ENCODE measurements at places on chromosomes 7 and 10.

DNA sequence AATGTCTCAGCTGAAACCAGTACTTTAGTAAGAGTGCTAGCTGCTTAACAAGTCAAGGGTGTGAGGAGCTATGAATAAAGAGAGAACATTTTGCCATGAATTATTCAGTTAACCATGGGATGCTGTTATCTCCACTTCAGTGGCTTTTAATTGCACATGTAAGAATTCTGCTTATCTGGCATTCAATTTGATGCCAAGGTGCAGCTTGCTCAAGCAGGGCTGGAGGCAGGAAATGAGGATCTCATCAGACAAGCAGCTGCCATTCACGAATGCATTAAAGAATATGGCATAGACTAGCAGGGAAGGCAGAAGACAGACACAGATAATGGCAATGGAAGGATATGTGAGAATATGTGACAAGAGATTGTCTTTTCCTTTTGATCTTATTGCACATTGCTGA is 697.8 kb downstream of the NRG3 start:
- no peak for DNase-seq

GRCh38 chr10:54614072-54614471 is 187.0 kb downstream of the PCDH15 start:
- no peak for DNase-seq

- DNase-seq = no peak
Observed at GRCh38 chr10:132370426-132371340, 26.3 kb upstream of the PWWP2B start.

DNA sequence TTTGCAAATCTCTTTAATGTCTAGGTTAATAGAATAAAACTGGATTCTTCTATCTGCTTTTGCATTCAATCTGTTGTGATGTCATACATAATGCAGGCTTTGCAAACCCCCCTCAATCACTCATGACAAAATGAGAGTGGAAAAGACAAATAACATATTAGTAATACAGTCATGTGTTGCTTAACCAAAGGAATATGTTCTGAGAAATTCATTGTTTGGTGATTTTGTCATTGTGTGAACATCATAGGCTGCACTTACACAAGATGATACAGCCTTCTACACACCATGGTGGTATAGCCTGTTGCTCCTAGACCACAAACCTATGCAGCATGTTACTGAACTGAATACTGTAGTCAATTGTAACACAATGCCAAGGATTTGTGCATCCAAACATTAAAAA is 87.3 kb upstream of the SEC61G start:
- no peak for DNase-seq

- DNase-seq = no peak
Observed at GRCh38 chr10:101545898-101546297, 42.2 kb downstream of the POLL start.

DNA sequence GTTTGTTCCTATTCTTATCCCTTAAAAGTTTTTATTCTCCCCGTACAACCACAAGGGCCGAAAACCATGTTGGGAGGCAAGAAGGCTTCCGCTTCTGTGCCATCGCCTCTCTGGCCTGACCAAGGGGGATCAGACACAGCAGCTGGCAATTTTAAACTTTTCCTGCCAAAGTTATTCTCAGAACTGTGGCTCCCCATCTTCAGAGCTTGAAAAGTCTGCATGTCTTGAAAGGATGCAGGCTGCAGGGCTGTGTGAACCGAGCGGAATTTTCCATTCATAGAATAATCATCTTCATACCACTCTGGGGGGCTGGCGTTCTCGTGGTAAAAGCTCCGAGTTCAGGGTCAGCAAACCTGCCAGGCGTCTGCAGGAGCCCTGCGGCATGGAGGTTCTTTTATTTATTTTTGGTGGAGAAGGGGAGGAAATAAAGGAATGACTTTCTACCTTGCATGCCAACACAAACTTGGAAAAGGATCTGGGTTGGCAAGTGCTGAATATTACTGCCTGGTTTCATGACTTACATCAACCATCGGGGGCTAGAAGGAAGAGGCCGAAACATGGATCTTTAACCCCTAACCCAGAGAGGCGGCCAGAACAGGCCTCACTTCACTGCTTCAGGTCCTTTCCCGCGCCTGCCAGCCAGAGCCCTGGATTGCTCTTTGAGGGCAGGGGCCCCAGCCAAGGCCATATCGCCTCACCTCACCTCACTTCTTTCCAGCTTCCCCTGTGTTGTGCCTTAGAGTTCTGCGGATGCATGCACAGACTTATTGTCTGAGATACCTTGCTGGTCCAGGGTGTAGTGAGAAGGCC is 3.0 kb upstream of the NANOS1 start:
- DNase-seq = no peak

DNA sequence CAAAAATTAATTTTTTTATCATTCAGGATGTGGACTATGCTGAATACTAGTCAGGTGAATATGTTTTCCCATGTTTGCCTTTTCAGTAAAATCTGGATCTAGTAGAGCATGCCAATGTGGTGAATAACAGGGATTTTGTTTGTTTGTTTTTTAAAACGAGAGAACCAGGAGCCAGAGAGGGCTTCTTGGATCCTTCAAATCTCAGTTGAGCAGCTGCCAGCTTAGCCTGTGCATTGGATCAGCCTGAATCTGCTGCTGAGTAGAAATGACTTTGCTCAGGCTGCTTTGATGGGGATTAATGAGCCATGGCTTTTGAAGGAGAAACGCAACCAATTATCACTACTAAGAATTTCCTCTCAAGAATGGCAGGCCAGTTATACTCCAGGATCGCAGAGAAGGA is 493.8 kb downstream of the ARL4A start:
- DNase-seq = peak; percentile 6

DNA sequence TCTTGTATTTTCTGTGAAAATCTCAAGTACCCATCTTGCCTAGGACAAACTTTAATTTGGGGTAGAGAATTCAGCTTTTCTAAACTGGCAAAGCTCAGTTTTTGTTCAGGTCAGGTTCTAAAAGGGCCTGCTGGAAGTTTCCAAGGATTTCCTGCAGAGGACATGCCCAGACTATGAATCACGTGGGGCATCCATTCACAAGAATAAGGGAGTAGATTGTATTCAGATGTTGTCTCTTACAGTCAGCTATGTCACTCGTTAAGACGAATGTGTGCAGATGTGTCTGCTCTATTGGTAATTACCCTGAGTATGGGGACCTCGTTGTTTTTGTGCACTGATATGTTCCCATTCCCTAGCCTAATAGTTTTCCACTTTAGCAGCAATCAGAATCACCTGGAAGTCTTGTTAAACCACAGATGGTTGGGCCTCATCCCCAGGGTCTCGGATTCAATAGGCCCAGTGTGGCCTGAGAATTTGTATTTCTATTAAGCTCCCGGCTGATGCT is 81.0 kb upstream of the ITPRID1 start:
- peak; percentile 39 for DNase-seq

- DNase-seq = peak; percentile 39
Observed at GRCh38 chr10:55750458-55750857, 610.6 kb downstream of the ZWINT start.

DNA sequence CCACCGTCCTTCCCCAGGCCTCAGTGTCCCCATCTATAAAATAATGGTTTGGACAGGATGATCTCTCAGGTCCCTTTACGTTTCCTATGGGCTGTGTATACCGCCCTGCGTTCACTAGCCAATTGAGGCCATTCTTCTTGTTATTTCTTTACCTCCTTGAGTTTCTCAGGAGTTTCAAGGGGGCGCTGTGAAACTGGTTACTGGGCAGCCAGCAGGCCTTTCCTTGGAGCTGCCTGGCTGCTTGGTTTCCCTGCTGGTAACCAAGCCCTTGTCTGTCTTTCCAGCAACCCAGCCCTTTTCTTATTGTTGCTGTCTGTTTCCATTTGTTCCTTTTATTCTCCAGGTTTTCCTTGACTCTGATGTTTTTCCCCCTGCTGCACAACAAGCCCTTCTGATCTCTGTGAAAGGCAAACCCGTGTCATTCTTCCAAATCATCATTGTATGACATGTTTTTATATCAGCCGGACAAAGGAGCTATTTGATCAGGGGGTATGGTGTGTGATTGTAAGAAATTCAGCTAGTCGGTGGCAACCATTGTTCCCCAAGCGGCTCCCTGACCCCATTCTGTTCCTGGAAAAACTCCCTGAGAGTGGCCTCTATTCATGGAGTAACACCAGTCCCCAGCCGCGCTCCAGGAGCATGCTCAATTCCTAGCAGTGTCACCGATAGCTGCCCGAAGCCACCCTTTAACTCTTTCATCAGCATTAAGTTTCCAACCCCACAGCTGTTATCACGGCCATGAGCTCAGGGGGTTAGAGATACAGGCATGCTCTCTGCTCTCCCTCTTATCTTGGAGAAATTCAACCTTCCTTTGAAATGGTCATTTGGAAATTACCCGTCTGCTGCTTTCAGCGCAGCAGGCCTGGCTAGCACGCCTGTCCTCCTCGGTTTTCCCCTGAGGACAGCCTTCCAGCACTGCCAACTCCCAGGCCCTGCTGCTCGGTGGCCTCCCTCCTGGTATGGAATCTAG is 26.6 kb downstream of the FGF8 start:
- no peak for DNase-seq

DNA sequence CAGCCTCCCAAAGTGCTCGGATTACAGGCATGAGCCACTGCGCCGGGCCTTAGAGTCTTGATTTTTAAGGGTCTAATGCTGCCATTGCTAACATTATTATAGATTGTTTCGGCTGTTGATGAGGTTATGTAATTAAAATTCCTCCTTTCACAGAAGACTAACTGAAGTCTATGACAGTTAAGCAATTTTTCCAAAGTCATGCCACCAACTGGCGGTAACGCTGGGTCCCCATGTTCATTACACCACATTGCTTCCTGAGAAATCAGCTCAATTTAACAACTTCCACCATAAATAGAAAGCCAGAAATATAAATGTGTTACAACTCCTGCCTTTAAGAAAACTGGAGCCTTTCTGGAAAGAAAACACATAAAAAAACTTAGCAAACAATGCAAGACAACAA is 3.5 kb downstream of the ERLIN1 start:
- DNase-seq = no peak

DNA sequence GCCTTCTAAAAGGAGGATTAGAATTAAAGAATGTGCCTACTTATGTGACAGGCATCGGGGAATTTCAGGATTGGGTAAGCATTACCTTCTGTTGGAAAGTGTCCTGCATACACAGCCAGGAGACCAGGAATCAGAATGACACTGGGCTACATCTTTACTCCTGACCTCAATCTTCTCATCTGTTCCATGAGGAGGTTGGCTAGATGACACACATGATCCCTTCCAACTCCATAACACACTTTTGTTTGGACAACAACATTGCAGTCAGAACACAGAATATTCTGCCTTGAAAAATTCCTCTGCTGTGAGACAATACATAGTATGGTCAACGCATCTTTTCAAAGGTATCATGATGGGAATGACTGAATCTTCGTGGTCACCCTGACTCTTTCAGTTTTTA is 1281.2 kb upstream of the SORCS1 start:
- no peak for DNase-seq

GRCh38 chr10:34938399-34938670 is 123.2 kb upstream of the PARD3 start:
- no peak for DNase-seq

DNA sequence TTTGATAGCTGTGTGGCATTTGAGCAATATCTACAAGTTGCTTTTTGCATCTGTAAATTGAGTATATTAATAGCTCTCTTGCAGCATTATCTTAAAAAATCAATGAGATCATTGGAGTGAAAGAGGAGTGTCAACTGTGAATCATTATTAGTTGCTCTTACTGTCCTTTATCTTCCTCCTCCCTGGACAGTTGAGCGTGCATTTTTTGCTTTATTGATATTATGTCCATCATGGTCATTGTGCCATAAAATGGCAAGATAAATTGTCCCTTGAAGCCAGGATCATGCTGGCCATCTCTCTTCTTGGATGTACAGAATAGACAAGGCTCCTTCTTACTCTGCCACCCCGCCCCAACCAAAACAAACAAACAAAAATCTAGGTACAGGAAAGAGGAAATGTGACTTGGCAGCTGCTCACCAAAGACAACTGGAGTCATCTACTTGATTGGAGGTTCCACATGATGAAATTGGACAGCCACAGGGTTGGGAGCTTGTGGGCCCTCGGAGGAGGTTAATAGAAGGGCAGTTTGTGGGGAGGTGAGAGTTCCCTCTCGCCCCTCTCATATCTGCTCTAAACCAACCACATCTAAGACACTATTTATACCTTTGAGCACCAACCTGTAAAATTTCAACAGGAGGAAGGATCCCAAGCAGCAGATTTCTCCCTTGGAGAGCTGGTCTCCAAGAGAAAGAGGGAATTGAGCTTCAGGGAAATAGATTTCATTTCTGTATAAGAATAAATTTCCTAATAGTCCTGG is 252.7 kb downstream of the SKIDA1 start:
- DNase-seq = no peak

DNA sequence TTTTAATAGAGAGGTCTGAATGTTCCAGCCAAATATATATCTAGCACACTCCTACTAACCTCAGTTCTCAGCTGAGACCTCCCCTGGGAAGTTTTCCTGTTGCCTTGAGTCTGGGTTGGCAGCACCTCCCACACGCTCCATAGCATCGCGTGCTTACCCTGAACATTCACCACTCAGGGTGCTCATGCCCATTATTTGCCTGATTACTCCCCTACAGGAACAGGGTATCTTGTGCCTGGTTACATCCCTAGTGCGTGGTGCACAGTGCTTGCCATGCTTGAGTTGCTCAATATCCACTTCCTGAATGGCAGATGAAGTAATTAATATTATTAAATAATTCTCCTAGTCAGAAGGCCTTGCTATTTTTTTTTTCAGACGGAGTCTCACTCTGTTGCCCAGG is 269.9 kb upstream of the IMMP2L start:
- no peak for DNase-seq

- no peak for DNase-seq
Observed at GRCh38 chr10:6649903-6650302, 69.8 kb upstream of the PRKCQ start.

GRCh38 chr10:35639021-35639727 is 2.9 kb downstream of the FZD8 start:
- DNase-seq = no peak

GRCh38 chr10:61376377-61376776 is 76.8 kb downstream of the TMEM26 start:
- DNase-seq = no peak

DNA sequence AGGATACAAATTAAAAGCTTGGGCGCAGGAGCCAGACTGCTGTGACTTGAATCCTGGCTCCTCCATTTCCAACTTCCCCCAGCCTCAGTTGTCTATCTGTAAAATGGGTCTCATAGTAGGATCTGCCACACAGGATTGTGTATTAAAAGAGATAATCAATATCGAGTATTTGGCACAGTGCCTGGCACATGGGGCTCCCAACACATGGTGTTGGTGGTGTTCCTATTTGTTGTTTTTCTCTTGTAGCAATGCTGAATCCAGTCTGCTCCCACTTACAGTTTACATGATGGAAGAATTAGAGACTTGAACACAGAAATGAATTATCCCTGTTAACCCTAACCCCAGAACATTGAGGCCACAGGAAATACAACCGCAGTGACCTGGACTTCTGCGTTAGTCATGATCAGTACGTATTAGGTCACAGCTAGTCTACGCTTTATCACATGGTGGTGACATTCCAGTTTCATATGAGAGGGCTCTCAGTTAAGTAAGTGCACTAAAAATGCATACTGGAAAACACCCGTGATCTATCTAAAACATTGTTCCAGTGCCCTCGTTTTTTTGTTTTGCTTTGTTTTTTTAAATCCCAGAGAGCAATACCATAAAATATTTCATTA is 169.5 kb upstream of the KLF14 start:
- peak; percentile 76 for DNase-seq
